ENCODE measurements at places on chromosomes 1 and 21.

DNA sequence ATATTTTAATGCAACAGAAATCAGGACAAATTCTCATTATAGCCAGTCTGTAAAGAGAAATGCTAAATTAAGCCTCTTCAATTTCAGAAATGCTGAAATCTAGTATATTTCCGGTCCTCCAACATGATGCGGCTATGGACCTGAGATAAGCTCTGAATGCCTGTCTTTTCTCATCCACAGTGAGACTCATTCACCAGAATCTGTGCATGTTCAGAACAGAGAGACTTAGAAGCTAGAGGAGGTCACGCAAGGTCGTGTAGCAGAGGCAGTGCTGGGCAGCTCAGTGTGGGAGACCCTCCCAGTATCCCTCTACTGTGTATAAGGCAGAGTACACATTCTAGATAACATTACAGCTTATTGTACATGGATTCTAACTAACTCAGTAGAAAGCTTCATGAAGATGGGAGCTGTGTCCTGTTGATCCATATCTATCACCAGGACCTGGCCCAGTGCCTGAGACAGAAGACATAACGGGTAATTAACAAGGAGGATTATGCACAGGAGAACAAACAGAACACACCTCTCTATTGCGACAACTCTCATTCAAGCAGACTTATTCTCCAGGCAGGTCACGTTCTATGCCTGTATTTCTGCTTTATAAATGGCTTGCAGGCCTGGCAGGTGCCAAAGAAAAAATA is 97.0 kb upstream of the COA6 start:
- no peak for DNase-seq

DNA sequence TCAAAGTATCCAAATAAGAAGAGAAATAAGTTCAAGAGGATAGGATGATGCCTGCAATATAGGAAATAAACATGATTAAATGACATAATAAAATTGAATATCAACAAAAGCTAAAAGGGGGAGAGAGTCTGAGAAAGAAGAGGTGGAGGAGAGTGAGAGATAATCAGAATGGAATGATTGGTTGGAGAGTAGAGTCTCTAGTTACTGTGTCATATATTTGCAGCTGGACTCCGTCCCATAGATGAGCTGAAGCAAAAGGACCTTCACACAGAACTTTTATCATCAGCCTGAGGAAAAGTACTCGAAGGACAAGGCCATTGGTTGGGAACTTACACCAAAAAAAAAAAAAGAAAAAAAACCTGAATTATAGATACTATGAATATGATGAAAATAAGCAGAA is 22.8 kb upstream of the S100A2 start:
- no peak for DNase-seq

- DNase-seq = no peak
These were observed 24.4 kb downstream of the C4BPA start for GRCh38 chr1:207128336-207128921.

- no peak for DNase-seq
These were observed at the start of gene LGR6 for GRCh38 chr1:202193614-202194327. Gene LGR6 (plus strand): TSS chr1:202193799. CDS start chr1:202193990, 191 bp downstream.

GRCh38 chr21:23541571-23541970 is 2065.7 kb downstream of the MRPL39 start:
- no peak for DNase-seq

DNA sequence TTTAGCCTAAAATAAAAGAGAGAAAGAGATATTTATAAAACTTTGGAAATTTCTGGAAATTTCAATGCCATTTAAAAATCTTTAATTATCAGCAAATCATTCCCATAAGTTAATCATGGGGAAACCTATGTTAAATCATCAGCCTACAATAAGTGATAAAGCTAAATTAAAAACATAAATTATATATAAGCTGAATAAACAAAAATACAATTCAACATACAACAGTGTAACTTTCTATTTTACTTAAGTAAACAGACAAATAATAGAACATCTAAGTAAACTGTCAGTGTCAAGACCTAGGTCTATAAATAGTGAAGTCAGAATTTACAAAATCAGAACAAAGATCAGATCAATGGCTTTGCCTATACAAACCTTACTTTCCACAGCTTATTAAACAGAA is 57.5 kb downstream of the EPRS1 start:
- no peak for DNase-seq

DNA sequence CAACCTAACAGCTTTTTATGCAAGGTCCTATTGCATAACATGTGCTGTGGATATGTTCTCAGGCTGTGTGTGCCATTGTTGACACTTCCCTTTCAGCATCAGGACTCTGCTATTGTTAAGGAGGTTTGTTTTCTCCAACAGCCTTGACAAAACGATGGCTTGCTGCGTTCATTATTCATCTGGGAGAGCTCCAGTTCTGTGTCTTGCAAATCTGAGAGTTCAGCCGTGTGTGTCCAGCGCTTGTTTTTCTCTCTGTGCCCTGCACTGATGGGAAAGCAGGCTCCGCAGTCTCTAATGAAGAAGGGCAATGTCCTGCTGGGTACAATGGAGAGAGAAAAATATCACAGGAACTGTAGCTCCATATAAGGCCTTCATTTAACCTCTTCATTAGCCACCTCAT is 63.7 kb downstream of the CLDN17 start:
- no peak for DNase-seq

- DNase-seq = no peak
These were observed 5.3 kb upstream of the MROH9 start for GRCh38 chr1:170929835-170930554.

DNA sequence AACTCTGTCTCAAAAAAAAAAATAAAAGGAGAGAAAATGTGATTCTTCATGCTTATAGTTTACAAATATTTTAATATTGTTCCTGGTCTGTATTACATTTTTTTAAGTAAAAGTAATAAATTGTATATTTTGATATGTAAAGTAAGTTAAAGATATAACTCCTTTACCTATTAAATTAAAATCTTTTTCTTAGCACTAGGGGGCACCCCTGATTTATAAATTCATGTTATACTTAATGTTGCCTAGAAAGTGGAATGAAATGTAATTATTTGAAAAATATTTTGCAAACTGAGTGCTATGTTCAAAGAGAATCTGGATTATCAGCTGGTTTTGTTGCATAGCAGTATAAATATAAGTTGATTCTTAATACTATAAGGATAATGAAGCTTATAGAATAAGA is 49.2 kb downstream of the RALGPS2 start:
- no peak for DNase-seq

GRCh38 chr1:186628910-186629309 is 51.3 kb downstream of the PTGS2 start:
- no peak for DNase-seq

DNA sequence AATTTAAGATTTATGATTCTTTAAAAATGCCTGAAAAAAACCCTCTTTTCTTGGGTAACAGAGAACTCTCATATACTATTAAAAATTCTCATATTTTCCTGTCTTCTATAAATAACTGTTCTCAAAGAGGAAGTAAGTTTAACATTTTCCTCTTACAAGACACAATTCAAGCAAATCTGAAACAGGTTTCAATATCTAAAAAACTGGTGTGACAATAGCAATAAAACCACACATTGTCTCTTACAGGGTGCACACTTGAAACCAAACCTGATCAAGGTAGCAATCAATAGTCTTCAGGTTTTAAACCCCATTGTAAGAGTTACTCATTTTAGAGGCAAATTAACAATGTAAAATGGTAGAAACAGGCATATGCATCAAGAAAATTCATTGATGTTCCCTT is 28.0 kb downstream of the FUBP1 start:
- no peak for DNase-seq

- DNase-seq = no peak
These were observed 148.9 kb downstream of the ETS2 start for GRCh38 chr21:38954588-38955004.

DNA sequence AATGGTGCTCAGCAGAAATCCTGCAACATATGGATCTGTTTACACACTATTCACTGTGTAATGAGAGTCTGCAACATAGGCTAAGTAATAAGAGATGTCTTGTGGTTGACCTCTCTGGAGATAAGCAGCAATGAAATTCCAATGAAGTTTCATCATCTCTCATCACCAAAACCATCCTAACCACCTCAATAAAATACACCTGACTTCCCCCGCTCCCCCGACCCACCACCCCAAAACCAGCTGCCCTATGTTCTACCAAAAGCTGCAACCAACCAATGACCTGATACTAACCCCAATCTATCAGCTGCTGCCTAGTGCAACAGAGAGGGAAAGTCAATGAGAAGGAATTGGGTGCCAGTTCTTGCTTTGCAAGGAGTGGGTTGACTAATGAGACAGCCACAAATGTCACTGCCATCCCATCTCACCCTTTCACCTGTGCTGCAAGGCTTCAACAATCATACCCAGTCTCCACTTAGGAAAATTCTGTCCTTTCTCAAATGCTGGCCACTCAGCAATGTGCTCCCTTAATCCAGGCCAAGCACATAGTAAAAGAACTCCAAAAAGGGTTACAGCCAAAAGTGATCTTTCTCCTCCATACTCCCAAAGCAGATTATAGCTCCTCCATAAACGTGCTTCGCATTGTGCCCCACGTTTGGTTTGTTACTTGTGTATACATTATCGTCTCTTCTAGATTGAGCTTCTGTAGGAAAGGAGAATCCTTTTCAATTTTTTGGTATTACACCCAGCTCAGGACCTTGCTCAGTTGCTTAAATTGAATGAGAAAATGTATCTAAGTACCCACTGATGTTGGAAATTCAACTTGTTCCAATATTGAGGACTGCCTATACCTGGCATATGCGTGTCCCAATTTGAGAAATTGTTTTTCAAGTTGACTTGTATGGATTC is 29.0 kb downstream of the MRPL39 start:
- DNase-seq = no peak

GRCh38 chr1:1892079-1892762 is 1.3 kb upstream of the GNB1 start:
- no peak for DNase-seq

GRCh38 chr1:5342830-5343229 is 649.4 kb downstream of the NPHP4 start:
- DNase-seq = no peak

- no peak for DNase-seq
These were observed 70.0 kb upstream of the KIAA1614 start for GRCh38 chr1:180842491-180843275.

GRCh38 chr1:93699049-93699384 is 17.4 kb upstream of the BCAR3 start:
- DNase-seq = no peak

DNA sequence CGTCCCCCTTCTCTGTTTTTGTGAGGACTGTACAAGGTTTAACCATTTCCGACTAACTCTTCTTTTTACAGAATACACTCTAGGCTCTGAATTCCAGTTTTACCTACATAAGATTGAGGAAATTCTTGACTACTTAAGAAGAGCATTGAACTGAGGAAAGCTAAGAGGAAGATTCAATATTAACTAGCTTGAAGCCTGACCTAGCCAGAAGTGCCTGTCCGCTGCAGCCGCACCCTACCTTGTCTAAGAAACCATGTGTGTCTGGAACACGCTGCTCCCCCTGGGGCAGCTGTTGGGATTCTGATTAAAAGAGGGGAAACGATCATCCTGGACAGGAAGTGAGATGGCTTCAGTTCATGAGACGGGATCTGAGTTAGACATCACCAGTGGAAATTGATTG is 28.9 kb downstream of the CA6 start:
- DNase-seq = no peak

DNA sequence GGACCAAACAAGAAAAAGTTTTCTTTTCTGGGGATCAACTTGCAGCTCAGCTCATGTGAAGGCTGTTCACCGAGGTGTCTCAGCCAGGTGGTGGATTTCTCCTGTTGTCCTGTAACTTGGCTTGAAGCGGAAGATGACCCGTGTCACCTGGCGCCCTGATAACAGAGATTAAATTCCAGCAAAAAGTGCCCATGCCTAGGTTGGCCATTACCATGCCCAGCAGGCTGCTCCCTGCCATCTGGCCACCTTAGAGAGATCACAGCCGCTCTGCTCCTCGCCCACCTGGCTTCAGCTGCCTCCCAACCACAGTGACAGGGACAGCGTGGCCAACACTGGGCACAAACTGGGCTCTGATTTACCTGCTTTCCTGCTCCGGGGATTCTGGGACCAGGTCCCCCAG is 149.5 kb downstream of the ZBTB18 start:
- no peak for DNase-seq

DNA sequence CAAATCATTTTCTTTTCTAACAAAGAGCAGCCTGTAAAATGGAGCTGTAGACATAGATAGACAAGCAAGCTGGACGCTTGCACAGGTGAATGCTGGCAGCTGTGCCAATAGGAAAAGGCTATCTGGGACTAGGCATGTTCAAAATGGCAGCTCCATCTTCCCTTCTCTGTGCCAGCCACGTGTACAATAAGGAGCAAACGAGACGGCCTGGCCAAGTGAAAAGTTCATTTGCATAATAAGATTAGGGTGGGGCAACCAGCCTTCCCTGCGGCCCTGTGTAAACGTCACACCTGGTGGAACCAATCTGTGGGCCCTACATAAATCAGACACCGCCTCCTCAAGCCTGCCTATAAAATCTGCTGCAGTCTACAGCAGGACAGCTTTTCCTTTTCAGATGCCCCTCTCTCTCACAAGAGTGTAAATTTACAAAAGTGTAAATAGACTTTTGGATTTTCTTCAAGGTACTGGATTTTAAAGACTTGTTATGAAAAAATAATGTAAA is 16.6 kb upstream of the EDEM3 start:
- DNase-seq = no peak

DNA sequence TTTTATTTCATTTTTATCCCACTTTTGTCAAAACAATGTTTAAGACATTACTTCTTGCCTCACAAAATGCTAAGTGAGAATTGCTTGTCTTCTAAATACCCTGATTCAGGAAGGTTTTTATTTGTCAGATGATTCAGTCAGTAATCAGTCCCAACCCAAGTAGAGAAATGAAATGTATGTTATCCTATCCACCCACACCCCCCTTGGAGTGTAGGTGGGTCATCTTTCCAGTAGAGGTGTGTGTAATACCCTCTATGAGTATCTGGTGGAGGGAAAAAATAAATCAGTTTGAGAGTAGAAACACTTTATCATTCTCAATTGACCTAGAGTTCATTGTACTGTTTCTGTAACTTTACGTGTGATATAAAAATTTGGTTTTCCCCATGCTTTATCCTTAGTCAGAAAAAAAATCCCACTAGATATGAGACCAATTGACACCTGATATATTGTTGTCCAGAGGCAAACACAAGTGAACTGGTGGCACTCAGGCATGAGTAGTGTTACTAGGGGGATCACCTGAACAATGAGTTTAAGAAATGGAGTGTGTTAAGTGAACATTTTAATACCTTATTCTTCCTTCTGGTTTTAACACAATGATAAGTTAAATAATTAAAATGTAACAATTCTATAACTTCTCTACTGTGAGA is 153.8 kb upstream of the C1orf105 start:
- DNase-seq = no peak

DNA sequence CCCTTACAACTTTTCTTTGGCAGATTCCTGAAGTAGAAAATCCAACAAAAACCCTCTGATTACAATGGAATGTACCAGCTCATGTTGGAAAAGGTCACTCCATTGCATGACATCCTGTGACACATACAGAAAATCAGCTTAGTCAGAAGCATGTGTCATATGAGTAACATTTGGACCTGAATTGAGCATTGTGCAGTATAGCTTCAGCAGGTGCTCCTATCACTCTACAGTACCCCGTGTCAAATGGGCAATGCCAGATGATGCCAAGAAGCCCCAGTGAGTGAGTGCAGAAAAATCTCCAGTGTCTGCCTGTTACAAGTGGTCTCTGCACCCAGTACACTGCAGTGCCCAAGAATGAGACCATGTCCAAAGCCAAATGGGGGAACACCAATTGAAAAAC is 129.7 kb upstream of the RUNX1 start:
- no peak for DNase-seq

Measured in kidney (tissue), 22 donors.